ENCODE measurements at places on chromosomes 3 and 15. TPM values are rescaled to one million over a fixed set of nuclear protein-coding genes. Genes with fewer than 3 reads are reported as not detected.

DNA sequence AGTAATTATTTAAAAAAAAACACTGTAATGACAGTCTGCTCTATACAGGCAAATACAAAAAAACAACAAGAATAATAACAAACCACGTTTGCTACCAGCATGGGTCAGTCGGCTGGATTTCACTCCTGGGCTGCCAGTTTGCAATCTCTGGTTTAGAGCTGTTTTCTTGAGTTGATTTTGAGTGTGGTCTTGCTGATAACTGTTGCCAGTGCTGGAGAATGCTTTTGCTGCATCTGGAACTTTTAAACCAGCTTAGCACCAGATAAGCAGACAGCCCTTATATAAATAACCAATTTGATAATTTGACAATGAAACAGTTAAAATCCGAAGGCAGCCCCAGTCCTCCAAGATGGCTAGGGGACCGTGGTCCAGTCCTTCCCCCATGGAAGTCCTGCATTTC is 14.0 kb upstream of the CTDSPL start:
- no peak for DNase-seq

- no peak for DNase-seq
Measured at GRCh38 chr15:32792436-32792835, 74.6 kb downstream of the GREM1 start.

GRCh38 chr3:64079369-64080150 is 56.3 kb upstream of the PSMD6 start:
- DNase-seq = no peak

GRCh38 chr3:43211681-43212080 is 74.7 kb upstream of the SNRK start:
- no peak for DNase-seq

The B4GALT4 gene
- total RNA-seq = 13.8 TPM

The DNAH12 gene
- 0.30 TPM for total RNA-seq

The SLC25A36 gene
- 61.5 TPM for total RNA-seq

The CACNA1D gene
- not detected for total RNA-seq

The DPPA4 gene
- not detected for total RNA-seq

The GPR15 gene
- 40.6 TPM for total RNA-seq

The GABRR3 gene
- not detected for total RNA-seq

Data from activated naive CD8-positive, alpha-beta T cell treated with anti-CD3 and anti-CD28 coated beads, Interleukin-2, amount 10 ng/mL, durations not matched to agents 7 days and 5 days (primary cell).